ENCODE measurements at places on chromosomes 13 and 19.

DNA sequence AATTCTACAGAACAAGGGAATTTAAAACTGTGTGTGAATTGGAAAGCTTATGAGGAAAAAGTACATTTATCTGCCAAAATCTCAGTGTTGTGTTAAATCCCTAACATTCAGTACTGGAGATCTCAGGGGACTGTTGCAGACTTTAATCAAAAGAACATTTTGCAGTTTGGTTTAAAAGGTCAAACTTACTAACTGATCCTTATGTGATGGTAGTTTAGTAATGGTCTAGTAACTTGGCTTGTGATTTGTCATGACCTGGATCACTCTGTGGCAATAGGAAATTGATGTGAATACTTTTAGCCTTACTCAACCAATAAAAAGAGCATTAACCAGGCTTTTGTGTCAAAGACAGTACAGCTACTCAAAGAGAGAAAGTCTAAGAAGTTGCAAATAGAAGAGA is 862.1 kb upstream of the MIR17HG start:
- DNase-seq: no peak

GRCh38 chr13:62997696-62998095 is 1582.0 kb upstream of the PCDH20 start:
- DNase-seq: no peak

DNA sequence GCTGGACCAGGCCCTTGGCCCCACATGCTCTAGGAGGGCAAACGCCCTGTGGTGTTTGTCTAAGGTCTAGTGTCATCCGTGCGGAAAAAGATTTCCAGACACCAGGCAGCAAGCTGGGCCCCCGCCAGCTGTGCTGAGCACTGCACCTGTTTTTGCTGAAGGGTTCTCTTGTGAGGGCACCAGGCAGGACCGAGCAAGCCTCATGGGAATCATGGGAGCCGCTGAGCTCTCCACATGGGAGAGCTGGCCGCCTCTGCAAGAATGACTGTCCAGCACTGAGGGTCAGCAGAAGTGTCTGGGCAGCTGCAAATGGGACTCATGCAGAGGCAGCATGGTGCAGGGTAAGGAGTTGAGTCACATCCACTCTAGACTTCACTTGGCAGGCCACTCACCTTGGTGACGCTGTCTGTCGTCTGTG is 12.0 kb downstream of the B3GNT8 start:
- DNase-seq: no peak

DNA sequence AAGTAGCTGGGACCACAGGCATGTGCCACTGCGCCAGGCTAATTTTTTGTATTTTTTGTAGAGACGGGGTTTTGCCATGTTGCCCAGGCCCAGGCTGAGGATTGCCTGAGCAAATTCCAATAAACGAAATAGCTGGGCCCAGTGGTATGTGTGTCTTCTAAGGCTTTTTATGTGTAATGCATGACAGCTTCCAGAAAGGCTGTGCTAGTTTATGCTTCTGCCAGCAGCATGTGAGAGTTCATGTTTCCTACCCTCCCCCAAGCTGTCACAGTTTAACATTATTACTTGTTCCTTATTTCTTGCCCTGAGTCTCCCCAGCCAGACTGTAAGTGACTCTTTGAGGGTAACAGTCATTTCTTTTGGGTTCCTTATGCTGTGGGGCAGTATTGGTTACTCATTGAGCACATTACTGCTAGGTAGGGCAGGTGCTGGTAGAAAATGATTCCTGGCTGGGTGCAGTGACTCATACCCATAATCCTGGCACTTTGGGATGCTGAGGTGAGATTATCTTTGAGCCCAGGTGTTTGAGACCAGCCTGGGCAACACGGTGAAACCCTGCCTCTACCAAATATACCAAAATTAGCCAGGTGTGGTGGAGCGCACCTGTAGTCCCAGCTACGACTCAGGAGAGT is 13.6 kb downstream of the GPATCH1 start:
- DNase-seq: no peak
